ENCODE measurements at places on chromosomes 2 and 18.
A peak's percentile ranks its signal among the peaks of the same experiment; 100 is the strongest.

DNA sequence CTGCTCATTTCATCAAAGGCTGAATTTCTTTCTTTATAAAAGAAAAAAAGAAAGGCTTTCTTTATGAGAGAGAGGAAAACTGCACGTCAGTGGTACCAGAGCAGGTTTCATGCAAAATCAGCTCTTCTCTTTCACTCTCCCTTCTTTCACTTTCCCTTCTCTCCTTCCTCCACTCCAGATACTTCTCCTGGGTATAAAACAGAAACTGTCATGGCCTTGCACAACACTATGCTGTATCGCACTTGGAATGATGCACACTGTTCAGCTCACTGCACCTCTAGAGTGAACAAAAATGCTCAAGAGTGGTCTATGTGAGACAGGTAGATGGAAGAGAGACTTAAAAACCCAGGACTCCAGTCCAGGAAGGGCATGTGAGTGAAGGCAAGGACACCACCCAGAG lies 73.8 kb downstream of the KLF7 start:
- no peak for DNase-seq

DNA sequence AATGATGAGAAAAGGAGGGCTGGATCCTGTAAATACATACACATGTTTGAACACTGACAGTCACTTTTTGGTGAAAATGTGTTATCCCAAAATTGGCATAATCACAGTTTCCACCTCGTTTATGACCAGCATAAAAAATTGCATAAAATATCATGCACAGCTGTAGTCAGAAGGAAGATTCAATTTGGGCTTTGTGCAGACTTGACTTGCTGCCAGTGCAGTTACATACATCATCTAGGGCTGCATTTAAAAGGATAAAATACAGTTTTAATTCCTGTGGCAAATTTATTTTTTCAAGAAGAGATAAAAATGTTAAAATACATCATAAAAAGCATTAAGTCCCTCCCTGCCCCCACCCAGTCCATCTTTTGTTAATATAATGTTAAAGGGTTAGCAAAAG lies 103.8 kb downstream of the VWC2L start:
- no peak for DNase-seq

GRCh38 chr2:71601136-71602114 lies 148.1 kb downstream of the DYSF start:
- DNase-seq: no peak

DNA sequence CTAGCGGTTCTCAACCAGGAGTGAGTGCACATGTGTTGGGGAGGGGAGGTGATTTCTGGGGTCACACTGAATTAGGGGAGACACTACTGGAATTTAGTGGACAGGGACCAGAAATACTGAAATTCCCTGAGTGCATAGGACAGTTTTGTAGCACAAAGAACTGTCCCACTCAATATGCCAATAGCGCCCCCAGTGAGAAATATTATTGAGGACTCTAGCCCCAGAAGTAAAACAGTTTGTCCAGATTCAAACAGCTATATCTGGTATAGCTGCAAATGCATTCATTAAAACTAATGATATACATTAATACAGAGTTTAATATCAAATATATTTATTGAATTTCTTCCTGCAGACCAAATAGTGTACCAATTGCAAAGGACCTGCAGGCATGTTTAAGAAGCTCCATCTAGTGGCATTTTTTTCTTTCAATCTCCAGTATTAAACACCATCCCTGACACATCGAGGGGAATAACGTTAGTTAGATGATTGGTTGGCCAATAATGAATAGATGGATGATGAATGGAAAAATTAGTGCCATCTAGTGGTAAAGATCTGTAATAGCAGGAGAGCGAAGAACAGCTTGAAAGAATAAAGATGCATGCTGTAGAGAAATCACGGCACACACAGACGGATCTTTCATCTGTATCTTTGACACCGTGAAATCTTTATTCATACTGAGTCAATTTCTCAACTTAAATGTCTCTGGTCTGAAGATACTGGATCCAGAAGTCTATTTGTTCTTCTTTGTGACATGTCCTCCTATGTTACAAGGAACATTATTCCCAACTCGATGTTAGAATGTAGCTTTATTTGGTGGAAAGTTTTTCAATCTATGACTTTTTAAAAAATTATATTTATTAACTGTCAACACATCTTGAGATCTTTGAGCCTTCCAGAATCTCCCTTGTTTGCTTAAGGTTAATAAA lies 62.5 kb downstream of the DHRS9 start:
- DNase-seq: peak; percentile 48

DNA sequence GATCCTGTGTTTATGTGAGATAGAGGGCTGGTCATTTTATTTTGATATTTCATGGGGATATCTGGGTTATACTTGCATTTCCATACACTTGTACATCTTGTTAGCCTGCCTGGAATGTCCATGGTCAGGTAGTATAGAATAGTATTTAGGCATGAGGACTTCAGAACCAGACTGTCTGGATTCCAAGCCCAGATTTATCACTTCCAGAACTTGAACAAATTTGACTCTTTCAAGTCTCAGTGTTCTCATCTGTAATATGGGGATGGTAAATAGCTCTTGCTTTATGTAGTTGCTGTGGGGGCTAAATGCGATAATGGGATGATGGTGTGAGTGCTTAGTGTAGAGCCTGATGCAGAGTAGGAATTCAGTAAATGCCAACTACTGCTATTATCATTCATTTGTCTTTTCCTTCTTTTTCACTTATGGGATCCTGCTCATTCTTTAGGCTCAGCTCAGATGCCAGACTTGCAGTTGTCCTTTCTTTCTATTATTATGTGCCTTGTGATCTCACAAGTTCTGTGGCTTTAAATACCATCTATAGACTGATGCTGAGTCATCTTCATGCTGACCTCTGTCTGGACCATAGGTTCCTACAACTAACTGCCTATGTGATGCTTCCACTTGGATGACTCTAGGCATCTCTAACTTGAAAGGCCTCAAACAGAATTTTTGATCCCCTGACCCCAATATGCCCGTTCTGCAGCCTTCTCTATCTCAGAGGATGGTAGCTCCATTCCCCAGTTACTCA lies 67.4 kb downstream of the POLE4 start:
- peak; percentile 58 for DNase-seq

- no peak for DNase-seq
These were observed 3.0 kb downstream of the FEV start for GRCh38 chr2:218981881-218982585.

DNA sequence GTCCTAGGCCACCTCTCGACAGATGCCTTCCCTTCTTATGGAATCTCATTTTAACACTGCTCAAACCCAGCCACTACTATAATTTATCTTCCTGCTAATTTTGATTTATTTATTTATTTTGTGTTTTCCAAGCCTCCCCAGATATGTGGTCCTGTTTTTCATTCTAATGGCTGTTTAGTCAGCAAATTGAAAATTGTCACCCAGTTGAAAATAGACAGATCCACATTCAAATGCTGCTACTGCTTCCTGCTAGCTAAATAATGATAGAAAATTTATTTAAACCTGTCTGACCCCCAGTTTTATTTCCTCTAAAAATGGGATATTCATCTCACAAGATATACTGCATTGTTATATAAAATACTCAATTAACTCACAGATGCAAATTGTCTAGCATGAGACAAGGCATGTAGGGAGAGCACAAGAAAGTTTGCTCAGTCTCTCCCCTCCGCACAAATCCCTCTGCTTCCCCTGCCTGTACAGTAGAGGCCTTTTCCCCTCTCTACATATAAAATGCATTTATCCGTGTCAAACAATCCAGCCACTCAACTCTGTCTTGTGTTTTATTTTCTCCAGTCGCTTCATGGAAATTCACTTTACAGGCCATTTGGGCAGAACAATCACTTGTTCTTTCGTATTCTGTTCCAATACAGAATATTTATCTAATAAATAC lies 389.9 kb downstream of the SOX11 start:
- DNase-seq: no peak

DNA sequence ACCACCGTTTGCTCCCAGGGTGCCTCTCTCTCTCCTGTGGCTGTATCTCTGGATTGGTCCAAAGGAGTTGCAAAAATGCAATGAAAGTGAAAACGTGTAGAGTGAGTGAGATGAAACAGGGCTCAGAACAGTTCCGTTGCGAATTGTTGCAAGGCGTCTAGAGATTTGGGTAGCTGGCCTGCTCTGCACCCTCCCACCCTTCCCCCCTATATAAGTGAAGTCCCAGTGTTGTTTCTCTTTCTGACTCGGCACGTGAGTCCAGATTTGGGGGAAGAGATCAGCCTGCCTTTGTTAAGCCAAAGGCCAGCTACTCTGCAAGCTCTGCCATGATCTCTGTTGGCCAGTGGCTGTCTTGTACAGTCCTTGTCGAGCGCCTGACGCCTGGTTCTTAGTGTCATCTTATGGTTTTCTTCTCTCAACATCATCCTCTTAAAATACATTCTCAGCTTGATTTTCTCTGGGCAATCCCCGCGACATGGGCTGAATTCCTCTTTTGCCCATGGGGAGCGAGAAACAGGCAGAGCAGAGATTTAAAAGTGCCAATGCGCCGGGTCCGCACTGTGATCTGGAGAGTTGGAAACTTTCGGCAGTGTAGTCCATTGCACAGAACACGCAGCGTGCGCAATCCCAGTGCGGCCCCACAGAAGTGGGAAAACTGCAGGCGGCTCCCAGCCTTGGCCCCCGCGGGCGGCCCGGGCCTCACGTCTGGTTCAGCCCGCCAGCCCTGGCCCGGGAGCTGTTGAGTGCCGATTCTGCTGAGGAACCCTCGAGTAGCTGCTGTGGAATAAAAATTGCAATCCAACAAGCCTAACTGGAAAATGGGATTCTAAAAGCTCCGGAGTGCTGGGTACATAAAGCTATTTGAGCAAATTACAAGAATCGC lies 9.3 kb downstream of the MEIS1 start:
- peak; percentile 63 for DNase-seq
